SK-N-SH (cell line): ENCODE measurements at places on chromosomes 6 and 20. TPM values are rescaled to one million over a fixed set of nuclear protein-coding genes. Genes with fewer than 3 reads are reported as not detected.

RNF217 gene
- 0.28 and 0.32 TPM in 2 replicates for polyA plus RNA-seq

PXDC1 gene
- polyA plus RNA-seq = 14.1 and 14.5 TPM in 2 replicates

ATP6V1G2 gene
- 13.6 and 15.6 TPM in 2 replicates for polyA plus RNA-seq

TNNC2 gene
- 0.57 and 1.1 TPM in 2 replicates for polyA plus RNA-seq

ELOVL4 gene
- 1.6 and 1.9 TPM in 2 replicates for polyA plus RNA-seq

NT5DC1 gene
- polyA plus RNA-seq = 20.3 and 21.0 TPM in 2 replicates

CLPSL2 gene
- not detected in 2 replicates for polyA plus RNA-seq

C20orf144 gene
- polyA plus RNA-seq = 0.12 and 0.13 TPM in 2 replicates

PNLDC1 gene
- not detected in 2 replicates for polyA plus RNA-seq

SLC17A2 gene
- polyA plus RNA-seq = not detected in 2 replicates

FLRT3 gene
- 1.8 and 2.2 TPM in 2 replicates for polyA plus RNA-seq

SLC32A1 gene
- polyA plus RNA-seq = not detected in 2 replicates

CUTA gene
- polyA plus RNA-seq = 349 and 444 TPM in 2 replicates

PSORS1C1 gene
- polyA plus RNA-seq = 3.0 and 3.1 TPM in 2 replicates

TSPYL1 gene
- polyA plus RNA-seq = 27.9 and 31.7 TPM in 2 replicates

PCK1 gene
- polyA plus RNA-seq = not detected in 2 replicates

DUSP15 gene
- 4.3 and 5.4 TPM in 2 replicates for polyA plus RNA-seq

CST7 gene
- polyA plus RNA-seq = 0.07 and 0.08 TPM in 2 replicates

PLG gene
- polyA plus RNA-seq = not detected in 2 replicates

BTNL2 gene
- not detected in 2 replicates for polyA plus RNA-seq

OR11A1 gene
- polyA plus RNA-seq = not detected in 2 replicates
